ENCODE measurements at places on chromosomes 4 and X.

DNA sequence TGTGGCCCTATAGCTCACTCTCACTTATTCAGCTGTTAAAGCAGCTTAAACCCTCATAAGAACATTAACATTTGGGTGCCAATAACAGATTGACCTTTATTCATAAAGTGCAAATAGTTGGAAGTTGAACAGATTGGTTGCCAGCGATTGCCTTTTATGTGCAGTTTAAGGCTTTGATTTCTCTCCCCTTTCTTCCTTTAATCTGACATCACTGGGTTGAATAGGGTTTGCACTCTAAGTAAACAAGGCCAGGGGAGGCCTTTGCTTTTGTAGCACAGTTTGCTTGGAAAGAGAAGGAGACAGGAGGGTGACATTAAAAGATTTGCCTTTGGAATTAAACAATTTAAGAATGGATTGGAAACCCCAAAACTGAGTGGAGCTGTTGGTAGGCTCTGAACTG lies 114.3 kb downstream of the NKX6-1 start:
- DNase-seq, result no peak

DNA sequence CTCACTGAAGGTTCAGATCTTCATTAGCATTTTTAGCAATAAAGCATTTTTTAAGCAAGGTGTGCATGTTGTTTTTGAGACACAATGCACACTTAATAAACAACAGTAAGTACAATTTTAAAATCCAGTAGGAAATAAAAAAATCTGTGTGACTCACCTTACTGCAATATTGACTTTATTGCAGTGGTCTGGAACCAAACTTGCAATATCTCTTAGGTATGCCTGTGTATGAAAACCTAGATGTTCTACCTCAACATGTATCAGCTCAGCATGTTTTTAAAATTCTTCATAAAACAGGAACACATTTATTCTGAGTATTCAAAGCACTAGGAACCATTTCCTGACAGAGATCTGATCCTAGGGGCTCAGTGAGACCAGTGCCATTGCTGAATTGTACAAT lies 26.7 kb downstream of the NR0B1 start:
- no peak for DNase-seq

DNA sequence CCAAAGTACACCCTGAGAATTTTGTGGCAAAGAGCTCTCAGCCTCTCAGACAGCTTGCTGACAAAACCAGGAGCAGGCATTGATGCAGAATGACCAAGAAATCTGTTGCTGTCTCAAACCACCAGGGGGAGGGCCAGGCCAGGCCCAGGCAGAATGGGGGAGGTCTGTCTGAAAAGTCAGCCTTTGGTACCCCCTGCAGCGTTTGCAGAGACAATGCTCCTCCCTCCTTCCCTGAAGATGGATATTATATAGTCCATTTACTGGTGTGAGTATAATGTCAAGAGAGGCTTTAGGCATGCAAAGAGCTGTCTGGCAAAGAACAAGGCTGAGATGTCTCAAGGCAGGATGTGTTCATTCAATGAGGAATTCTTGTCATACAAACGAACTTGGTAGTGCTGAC lies 52.9 kb upstream of the TRPC5OS start:
- DNase-seq, result no peak

- DNase-seq, result no peak
These were observed 199.0 kb upstream of the NUDT6 start for GRCh38 chr4:123121241-123121907.

DNA sequence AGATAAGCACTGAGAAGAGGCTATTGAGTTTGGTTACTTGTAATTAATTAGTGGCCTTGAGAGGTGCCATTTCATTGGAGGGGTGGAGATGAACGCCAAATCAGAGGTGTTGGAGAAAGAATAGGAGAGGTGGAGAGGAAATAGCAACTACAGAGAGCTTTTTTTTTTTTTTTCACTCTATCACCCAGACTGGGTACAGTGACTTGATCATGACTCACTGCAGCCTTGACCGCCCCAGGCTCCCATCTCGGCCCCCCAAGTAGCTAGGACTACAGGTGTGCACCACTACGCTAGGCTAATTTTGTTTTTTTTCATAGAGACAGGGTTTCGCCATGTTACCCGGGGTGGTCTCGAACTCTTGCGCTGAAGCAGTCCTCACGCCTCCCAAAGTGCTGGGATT lies 5.2 kb downstream of the NHS start:
- DNase-seq, result no peak

DNA sequence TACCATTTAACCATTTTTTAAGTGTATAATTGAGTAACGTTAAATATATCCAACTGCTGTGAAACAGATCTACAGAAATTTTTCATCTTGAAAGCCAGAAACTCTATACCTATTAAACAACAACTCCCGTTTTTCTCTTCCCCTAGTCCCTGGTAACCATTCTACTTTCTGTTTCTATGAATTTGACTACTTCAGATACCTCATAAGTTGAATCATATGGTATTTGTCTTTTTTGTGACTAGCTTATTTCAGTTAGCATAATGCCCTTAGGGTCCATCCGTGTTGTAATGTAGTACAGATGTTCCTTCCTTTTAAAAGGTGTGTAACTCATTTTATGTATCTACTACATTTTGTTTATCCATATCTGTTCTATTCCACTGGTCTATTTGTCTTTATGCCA lies 48.7 kb downstream of the STAG2 start:
- no peak for DNase-seq

DNA sequence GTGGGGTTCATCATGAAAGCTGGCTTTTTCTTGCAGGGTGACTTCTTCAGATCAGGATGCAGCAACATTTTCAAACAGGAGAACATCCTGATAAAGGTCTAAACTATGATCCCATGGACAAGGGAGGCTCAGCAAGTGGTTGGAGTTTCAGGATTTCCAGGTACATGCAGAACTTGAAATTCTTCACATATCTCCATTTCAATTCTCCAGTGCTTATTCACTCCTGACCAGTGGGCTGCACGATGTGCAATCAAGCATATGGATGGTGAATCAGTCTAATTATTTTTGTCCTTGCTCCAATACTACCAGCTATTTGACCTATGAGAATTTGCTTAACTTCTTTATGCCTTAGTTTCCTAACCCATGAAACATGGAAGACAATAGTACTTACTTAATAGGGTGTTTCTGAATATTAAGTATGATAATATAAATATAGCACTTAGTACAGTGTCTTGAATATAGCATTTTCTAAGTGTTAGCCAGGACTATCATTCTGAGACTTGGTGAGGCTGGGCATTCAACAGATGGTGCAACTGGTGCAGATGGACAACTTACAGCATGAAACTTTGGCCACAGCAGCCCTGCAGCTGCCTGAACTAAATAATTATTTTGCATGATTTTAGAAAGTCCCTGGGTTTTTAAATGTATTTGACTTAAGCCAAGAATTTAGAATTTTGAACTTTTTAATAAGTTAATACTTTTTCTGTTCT lies 92.4 kb downstream of the HPGD start:
- no peak for DNase-seq

- DNase-seq, result no peak
These were observed 32.7 kb downstream of the TBC1D14 start for GRCh38 chr4:6942238-6942800.

- peak; percentile 12 for DNase-seq
These were observed 80.7 kb upstream of the PRPS1 start for GRCh38 chrX:107547621-107548020.

DNA sequence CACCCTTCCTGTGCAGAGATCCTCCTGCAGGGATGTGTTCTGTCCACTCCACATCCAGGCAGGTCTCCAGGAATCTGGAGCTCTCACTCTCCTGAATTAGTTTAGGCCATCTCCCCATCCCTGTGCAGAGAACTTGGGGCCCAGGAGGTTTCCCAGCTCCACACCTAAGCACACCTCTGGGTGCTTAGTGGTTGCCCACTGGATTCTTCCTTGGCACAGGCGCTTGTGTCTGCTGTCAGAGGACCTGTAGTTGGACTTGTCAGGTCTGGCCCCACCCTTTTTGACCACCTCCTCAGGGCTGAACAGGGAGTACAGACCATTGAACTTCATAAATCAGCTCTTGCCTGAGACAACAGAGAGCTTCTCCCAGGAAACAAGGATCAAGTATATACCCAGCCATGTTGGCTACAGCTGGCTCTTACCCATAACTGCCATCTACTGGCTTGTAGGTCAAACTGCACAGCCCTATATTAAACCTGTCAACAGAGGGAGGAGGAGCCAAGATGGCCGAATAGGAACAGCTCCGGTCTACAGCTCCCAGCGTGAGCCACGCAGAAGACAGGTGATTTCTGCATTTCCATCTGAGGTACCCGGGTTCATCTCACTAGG lies 275.5 kb downstream of the PPARGC1A start:
- peak; percentile 27 for DNase-seq

DNA sequence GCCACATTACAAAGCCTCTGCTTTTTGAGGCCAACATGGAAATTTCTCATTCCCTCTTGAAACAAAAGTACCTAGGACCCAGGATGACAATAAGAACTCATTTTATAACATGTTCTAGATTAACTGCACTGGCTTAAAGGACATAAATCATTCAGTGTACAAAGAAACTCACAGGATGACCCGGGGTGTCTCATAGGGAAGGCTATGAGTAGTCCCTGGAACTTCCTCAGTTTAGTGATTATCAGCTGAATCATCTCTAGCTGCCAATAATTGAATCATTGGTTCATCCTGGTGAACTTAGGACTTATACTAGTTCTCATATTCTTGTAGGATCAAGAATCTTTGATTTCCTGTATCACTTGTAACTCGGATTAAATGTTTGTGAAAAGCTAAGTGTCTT lies 95.8 kb upstream of the WDR1 start:
- DNase-seq, result no peak

DNA sequence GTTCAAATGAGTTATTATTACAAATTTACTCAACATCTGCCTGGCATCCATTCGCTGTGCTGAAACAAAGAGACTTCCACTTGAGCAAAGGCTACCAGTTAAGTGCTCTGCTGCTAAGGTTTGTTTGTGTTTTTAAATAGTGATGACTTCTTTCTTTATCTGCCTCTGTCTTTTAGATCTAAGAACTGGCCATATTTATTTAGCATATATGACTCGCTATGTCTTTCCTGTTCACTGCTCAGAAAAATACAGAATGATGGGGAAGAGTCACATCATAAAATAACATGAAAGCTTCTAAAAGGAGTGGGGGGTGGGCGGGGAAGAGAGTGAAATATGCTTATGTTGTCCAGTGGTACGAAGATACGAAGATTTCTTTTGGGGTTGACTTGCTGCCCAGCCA lies 322.2 kb downstream of the GPAT3 start:
- no peak for DNase-seq

DNA sequence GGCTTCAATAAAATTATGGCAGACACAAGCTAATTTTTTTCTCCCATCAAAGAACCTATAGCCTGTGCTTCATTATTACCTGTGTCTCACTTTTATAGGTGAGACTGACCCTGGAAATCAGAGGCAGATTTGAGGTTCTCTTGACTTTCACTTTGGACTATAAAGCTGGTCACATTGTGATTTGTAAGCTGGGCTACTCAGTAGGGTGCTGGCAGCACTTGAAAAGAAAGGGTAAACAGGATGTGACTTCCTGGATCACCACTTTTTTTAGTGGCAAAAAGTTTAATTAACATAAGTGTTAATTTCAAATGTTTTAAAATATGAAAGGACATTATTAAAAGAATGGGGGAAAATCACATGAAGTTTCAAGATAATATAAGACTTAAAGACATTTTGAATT lies 50.6 kb upstream of the GATB start:
- no peak for DNase-seq

GRCh38 chrX:24676403-24677024 lies 17.2 kb upstream of the POLA1 start:
- no peak for DNase-seq

GRCh38 chr4:184719407-184719806 lies 14.5 kb downstream of the CENPU start:
- DNase-seq, result no peak

DNA sequence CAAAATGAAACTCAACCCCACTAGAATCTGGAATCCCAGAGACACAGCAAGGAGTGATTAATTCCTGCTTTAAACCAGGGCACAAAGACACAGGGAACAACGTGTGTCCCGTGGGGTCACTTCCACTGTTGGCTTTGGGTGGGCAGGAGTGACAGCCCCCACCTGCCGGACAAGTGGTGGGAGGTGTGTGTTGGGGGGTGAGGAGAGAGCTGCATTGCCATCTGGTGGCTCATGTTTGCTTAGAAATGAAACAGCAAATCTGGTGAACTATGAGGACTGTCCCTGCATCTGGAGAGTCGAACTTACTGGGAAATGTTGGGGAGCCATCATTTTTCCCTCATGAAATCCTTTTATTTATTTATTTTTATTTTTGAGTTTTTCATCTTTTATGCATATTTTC lies 75.9 kb upstream of the AFAP1 start:
- no peak for DNase-seq

- DNase-seq, result no peak
These were observed 88.3 kb downstream of the GK start for GRCh38 chrX:30741545-30741944.

DNA sequence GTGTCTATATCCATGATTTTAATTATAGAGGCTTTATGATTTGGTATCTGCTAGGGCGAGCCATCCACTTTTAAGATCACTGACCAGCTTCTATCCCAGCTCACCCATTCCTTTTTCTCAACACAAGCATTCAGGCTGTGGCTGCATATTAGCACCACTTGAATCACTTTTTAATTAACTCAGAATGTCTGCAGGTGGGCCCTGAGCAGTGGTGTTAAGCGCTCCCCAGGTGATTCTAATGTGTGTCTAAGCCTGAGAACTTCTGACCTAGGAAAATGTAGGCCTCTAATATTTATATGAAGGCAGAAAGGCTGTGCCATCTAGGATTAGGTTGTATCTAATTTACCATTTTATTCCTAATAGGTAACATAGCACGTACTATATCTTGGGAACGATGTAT lies 19.8 kb upstream of the QRFPR start:
- DNase-seq, result no peak

GRCh38 chrX:101931136-101931487 lies 715 bp downstream of the ZMAT1 start:
- DNase-seq, result no peak

DNA sequence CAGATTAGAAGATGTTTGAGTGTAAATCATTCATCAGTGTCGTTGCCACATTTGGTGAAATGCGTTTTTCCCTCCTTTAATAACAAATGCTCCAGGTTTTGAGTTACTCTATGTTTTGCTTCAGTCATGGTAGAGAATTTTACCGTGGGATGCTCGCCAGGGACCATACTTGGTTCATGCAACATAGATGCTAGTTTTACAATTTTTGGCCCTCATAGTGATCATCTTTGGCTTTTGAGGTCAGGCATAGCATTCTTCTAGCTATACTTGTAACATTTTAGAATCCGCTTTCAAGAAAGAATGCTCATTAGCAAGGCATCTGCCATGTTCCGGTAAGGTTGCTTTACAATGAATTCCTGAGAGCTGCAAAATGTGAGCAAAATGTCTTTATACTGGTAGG lies 147.2 kb downstream of the SPCS3 start:
- no peak for DNase-seq

- no peak for DNase-seq
These were observed 168.4 kb upstream of the WDR1 start for GRCh38 chr4:10285028-10285427.

DNA sequence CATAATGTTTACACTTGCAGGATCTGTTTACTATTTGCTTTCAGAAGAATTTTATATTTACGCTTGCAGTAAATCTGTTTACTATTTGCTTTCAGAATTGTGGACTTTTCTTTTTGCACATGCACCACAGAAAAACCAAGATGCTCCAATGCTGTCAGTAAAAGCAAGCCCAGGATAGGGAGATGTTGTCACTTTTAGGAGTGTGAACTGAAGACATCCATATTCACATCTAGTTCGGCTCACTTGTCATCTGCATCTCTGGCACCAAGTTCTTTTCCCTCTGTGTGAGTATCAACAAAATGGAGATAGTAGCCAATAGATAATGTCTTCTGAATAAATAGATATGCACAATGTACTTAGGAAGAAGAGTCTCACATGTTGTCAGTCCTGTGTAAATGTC lies 109.3 kb upstream of the MXRA5 start:
- DNase-seq, result no peak

Measured in NCI-H446 treated with DMSO at 0.1 percent for 48 hours (cell line).